ENCODE measurements at places on chromosomes 5 and 9.

- peak; percentile 84 for DNase-seq
Measured at GRCh38 chr5:123157791-123158581, 68.9 kb downstream of the PRDM6 start.

GRCh38 chr9:128928624-128929023, 7.8 kb downstream of the PHYHD1 start:
- no peak for DNase-seq

GRCh38 chr5:5026409-5026785, 113.7 kb upstream of the ADAMTS16 start:
- no peak for DNase-seq

GRCh38 chr9:114138552-114138971, 16.8 kb upstream of the COL27A1 start:
- peak; percentile 65 for DNase-seq

DNA sequence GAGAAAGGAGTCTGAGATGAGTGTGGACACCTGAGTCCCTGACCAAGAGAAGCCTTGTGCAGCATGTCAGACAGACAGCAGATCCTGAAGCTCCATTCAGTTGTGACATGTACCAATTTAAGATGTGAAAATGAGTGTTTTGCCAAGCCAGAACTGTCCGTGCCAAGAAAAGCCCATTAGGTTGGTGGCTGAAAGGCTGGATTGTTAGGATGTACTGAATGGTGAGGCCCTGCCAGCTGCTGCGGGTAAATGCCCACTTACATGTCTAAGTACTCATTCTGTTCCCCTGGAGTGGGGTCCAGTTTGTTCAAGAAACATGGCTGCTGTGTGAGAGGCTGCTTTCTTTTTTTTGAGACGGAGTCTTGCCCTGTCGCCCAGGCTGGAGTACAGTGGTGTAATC, 14.6 kb downstream of the DAPK1 start:
- DNase-seq = no peak

DNA sequence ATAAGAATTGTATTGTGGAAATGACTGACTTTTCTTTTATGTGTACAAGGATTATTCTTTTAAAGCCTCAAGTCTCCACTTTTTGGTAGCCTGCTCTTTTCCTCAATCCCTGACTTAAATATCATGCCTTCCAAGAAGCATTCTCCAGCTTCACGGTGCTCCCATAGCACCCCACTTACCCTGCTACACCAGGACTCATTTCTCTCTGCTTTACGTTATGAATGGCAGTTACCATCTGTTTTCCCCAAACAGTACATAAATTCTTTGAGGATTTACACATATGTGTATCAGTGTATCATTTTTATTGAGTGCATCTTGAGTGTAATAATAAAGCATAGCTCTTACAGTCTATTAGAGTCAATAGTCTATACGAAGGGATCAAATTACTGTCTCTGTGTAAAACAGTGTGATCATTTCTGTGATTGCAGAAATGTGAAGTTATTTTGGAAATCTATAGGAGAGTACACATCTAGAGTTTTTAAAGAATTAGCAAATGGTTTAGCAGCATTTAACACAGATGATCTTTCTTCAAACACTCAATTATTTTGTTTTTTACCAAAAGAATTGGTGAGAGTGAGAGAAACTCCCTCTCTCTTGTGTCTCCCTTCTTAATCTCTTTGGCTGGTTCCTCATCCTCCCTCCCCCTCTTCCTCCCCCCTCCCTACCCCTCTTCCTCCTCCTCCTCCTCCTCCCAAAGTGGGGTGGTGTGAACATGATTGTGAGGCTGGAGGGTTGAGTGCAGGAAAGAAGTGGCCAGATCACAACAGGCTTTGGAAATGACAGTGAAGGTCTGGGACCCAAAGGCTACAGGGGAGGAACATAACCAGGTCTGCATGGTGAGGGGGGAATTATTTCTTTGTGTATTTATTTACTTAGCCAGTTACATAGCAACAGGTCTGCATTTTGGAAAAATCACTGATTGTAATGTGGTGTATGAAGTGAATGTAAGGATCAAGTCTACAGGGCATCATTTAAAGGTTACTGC, 27.6 kb upstream of the ECM2 start:
- DNase-seq = no peak

GRCh38 chr5:132027027-132027426, 15.6 kb upstream of the ACSL6 start:
- no peak for DNase-seq

DNA sequence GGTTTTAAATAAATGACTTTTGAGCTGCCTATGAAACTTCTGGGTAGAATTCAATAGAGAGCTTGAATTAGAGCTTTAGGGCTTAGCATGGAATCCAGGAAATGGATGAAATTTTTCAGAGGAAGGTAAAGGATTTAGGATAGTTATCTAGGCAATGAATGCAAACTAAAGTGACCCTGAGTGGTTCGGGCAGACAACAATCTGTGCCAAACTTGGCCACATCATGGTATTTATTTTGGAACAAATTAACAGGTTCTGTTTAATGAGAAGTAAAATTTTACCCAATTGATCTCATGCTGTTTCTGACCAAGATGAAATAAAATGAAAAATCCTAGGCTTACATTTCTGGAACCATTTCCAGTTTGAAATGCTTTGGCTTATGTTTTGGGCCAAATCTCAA, 934.4 kb downstream of the MAT2B start:
- no peak for DNase-seq

- no peak for DNase-seq
Measured at GRCh38 chr5:54263447-54263846, 46.9 kb downstream of the ARL15 start.

GRCh38 chr5:51664491-51665250, 281.4 kb downstream of the ISL1 start:
- DNase-seq = no peak

DNA sequence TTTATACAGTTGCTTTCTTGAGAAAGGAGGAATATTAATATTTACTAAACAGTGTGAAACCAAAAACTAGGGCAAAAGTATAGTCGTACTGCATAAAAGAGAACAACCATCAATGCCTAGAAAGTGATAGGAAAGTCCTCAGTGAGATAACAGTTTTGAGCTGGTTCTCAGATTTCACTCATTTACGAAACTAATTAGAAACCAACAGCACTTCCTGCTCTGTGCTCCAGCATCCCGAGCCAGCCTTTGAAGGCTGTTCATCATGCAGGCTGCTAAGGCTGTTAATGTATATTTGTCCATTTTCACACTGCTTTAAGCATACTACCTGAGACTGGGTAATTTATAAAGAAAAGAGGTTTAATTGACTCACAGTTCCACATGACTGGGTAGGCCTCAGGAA, 2039.9 kb downstream of the EFNA5 start:
- DNase-seq = no peak

GRCh38 chr9:95634536-95634935, 117.8 kb upstream of the PTCH1 start:
- no peak for DNase-seq
